HT1080 (cell line): ENCODE measurements at places on chromosomes 13 and 19. TPM values are rescaled to one million over a fixed set of nuclear protein-coding genes. Genes with fewer than 3 reads are reported as not detected.

DNA sequence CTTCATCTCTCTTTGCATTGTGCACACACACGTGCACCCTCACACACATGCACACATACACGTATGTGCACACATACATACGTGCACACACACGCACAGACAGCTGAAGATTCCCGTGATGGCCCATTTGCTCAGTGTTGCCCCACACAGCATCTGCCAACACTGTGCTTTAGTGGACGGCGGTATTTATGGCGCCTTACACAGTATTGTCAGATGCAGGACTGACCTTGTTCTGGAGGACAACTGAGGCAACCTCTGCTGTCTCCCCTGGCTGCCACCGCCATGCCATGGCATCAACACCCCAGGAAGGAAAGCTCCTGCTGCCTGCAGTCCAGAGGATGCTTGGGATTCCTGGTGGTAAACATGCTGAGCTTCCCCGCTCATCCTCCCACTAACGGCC lies 316.4 kb downstream of the TEX29 start:
- no peak for DNase-seq

DNA sequence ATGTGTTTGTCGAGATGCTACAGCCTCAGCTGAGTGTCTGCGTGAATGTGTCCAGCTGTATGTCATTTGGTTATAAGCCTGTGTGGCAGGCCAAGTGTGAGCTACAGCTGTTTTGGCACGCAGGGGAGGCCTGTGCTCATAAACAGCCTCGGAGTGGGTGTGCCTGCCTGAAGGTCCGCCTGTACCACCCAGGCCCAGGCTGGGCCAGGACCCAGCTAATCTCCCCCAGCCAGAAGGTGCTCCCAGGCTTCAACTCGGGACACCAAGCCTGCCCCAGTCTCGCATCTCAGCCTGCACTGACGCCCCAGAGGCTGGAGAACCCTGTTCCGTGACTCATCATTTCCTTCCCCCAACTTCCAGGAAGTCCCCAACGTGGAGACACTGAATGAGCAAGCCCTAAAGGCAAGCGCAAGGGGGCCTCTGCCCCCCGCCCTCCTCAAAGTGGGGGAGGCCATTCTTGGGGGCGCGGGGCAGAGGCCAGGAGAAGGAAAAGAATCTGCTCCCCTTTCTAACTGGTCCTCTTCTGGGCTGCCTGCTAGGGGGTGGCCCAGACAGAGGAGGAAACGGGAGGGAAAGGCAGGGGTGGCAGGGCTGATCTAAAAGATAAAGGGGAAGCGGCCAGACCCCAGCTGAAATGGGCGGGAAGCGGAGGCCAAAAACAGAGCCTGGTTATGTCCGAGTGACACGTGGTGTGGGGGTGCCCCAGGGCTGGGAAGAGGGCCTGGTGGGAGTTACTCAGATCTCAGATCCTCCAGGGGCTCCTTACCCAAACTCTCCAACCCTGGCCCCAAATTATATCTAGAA lies 2.0 kb downstream of the SLC1A5 start:
- peak; percentile 91 for DNase-seq

The SELENOV gene
- not detected in 2 replicates for total RNA-seq

The SOX1 gene
- not detected in 2 replicates for total RNA-seq

DNA sequence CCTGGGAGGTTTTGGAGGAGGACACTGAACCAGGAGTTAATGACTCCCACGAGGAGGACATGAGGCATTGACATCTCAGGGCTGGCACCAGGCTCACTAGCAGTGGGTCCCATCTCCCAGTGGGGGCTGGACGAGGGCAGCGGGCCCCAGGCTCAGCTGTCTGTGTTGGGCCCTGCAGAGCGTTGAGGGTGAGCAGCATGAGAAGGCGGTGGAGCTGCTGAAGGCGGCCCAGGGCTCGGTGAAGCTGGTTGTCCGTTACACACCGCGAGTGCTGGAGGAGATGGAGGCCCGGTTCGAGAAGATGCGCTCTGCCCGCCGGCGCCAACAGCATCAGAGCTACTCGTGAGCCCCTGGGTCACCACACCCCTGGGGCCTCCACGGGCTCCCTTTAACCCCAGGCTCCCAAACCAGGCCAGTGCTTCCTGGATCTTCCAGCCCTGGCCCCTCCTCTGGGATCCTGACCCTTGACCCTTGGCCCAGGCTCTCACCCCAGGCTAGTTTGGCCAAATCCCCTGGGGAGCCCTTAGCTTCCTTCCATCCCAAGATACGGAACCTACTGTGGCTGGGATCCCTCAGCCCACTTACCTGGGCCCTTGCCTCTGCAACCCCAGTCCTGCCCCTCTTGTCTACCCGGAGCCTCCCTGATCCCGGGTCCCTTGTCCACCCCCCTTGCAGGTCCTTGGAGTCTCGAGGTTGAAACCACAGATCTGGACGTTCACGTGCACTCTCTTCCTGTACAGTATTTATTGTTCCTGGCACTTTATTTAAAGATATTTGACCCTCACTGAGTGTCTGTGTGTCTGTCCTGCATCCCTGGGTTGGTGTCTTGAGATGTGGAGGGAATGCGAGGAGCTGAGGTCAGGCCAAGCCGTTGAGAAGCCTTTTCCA lies 1.0 kb downstream of the C19orf73 start:
- no peak for DNase-seq

The NXNL1 gene
- not detected in 2 replicates for total RNA-seq

GRCh38 chr19:7734220-7735203 lies 2.6 kb upstream of the CLEC4G start:
- DNase-seq: no peak

The CERS1 gene
- 1.0 and 3.4 TPM in 2 replicates for total RNA-seq

GRCh38 chr13:78241278-78241919 lies 322.8 kb upstream of the EDNRB start:
- peak; percentile 50 for DNase-seq

The LGI4 gene
- total RNA-seq: not detected in 2 replicates

GRCh38 chr19:49786376-49786820 lies 19.6 kb downstream of the AP2A1 start:
- DNase-seq: peak; percentile 45

DNA sequence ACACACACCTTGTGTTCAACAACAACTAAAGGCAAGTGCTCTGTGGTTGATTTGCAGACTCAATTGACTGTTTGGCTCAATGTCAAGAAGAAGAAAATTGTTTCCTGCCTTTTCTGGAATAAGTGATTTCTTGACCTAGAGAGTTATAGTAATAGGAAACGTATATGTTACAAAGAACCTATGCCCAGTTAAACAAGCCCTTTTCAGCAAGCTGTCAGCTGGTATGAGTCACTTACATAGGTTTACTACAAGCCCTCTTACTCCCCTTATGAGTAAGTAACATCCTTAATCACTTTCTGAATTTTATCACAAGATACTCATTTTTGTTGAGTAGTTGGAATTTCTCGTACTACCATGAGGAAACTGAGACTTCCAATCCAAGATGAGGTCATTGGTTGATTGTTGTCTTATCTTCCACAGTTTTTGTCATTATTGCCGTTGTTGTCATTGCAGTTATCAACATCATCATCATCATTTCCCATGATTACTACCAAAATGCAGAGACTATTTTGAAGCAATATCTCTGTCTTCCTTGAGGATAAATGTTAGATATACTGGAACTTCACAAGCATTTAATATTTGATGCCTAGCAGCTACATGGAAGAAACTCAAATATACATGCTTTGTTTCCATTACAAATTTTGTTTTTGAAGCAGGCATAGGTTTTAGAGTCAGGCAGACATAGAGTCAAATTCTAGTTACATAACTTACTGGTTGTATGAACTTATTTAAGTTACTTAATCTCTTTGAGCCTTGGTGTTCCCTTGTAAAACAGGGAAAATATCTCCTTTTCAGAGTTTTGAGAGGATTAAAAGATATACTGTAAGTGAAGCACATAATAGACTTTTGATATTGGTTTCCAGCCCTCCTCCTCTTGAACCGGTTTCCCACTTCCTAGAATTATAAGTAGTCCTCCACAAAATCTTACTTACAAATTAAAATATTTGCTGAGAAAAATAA lies 106.0 kb downstream of the RAP2A start:
- DNase-seq: peak; percentile 78

The PLK5 gene
- total RNA-seq: not detected in 2 replicates

DNA sequence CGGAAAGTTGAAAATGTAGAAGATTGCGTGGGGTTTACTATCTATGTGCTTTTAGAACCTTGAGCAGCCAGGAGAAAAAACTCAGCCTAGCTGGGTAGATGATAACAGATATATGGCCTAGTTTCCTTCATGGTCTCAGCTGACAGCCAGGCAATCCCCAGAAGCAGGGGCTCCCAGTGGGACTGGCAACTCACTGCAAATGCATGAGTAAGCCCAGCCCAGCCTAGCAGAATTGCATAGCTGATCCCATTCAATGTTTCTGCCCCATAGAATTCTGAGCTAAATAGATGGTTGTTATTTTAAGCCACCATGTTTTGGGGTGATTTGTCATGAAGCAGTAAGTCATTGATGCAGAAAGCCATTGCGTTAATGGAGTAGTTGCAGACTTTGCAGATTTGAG lies 108.5 kb downstream of the ERCC5 start:
- DNase-seq: no peak

The ZNF837 gene
- 0.08 and 1.4 TPM in 2 replicates for total RNA-seq

DNA sequence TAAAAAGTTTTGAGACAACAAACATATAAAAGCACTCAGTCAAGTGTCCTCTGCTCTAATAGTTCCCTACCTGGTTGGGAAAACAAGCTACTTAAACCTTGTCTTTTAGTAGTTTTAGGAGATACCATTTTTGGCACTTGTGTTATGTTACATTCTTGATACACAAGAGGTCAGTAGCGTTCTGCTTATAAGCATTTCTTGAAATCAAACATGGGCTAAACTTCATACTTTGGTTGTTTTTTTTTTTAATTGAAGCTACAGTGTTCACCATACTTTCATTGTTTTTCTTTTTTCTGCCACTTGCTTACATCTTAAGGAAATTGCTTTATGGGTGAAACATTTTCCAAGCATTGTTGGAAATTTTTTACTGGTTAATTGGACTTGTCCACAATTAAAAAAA lies 12.9 kb downstream of the NHLRC3 start:
- peak; percentile 16 for DNase-seq

The VSTM2B gene
- not detected in 2 replicates for total RNA-seq

DNA sequence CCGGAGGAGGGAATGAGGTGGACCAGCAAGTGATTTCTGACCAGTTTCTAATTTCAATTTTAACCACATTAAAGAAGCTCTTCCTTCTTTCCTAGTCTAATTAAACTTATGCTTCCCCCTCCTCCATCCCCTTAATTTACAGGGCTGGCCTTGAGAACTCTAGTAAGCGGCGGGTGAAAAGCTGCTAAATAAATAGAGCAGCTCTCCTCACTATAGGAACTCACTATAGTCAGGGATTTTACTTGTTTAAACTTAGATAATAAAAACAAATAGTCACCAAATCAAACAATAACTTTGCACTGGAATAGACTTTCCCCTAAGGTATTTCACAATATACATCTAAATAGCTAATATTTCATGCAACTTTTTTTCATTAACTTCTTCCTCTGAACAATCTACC lies 1838.2 kb upstream of the PRR20A start:
- DNase-seq: no peak

GRCh38 chr13:41648314-41648935 lies 191.1 kb downstream of the RGCC start:
- DNase-seq: peak; percentile 83

DNA sequence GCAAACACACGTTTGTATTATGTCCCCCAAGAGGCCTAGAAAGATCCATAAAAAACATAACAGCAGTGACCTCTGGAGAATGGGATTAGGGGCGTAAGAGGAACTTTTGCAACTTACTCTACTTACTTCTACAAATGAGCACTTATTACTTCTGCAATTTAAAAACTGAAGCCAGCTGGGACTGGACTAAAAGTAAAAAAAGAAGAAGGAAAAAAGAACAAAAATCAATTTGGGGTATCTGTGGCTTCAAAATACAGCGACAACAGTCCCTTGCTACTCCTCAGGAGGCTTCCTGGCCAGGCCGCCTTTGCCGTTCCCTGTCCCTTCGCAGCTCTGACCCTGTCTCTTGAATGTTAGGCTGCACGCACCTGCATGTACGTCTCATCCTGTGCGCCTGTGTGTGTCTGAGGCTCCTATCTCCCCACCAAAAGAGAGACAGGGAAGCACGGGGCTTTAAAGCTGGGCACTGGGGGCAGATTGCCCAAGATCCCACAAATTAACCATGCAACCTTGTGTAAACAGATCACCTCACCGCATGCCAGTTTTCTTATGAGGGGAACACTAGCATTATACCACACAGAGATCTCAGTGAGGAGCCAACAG lies 12.1 kb upstream of the FKRP start:
- no peak for DNase-seq

- DNase-seq: no peak
Observed at GRCh38 chr19:37991841-37992248, 84.8 kb downstream of the SIPA1L3 start.

DNA sequence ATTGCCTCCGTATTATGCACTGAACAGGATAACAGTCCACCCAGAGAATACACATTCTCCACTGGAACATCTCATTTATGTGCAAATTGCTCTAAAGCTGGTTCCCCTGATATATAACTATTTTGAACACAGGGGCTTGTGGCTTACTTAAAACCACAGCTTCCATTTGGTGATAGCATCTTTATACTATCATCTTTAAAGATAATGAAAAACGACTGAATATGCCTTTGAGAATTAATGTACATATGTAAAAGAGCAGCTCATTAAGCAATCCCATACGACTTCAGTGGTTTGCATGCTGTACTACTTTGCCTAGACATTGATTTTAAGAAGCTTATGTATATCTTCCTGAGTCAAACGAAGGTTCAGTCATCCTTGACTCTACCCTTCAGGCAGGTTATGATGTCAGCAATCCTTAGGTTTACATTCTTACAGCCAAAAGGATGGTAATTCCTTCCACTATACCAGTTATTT lies 40.8 kb downstream of the BRD4 start:
- no peak for DNase-seq

- DNase-seq: no peak
Observed at GRCh38 chr13:60869225-60869624, 472.2 kb downstream of the TDRD3 start.

DNA sequence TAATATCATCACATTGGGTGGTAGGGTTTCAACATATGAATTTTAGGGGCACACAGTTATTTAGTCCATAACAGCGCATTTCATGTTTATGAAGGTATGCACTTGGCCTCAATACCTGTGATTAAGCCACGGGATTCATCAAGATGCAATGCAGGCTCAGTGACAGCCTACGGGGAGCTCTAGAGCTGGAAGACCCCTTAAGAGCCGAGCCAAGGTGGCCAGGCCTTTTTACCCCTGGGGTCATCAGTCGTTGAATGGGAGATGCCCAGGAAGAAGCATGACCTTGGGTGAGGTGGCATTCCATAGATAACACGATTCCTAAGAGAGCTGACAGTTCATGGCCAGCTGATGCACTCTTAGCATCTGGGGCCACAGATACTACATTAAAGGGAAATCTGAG lies 380.0 kb downstream of the ZNF536 start:
- DNase-seq: no peak

- no peak for DNase-seq
Observed at GRCh38 chr19:16737911-16738310, 18.3 kb downstream of the NWD1 start.

DNA sequence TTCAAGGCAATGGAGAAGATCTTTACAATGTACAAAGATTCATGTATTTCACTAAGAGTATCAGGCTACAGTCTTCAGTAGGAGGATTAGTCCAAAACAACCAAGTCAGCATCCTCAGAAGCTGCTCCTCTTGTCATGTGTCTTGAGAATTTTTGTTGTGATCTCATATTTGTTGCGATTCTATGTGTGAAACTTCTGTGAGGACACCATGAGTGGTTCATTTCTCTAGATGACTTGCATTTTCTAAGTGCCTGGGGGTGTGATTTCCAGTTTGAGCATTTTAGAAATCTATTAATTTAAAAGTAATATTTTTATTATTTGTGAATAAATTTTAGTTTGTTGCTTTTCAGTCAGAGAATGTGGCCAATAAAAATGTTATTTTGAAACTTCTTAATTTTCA lies 94.5 kb downstream of the RAP2A start:
- no peak for DNase-seq

- DNase-seq: no peak
Observed at GRCh38 chr13:28128926-28129325, 9.4 kb upstream of the PAN3 start.
